A549 treated with dexamethasone at 1 μM for 4 hours (cell line): ENCODE measurements at places on chromosomes 2 and 18. TPM values are rescaled to one million over a fixed set of nuclear protein-coding genes. Genes with fewer than 3 reads are reported as not detected.

Gene CNPPD1
- 35.3 to 42.6 TPM (median 41.4 TPM) in 5 replicates for total RNA-seq

Gene DNAJC5G
- total RNA-seq, result not detected in 5 replicates

Gene SCN7A
- not detected in 5 replicates for total RNA-seq

Gene LYG1
- total RNA-seq, result 0.74 to 1.7 TPM (median 1.2 TPM) in 5 replicates

Gene CNGA3
- 0.03 to 0.09 TPM (median 0.05 TPM) in 4 of 5 replicates, not detected in the other for total RNA-seq

Gene FKBP1B
- total RNA-seq, result 11.6 to 11.9 TPM (median 11.8 TPM) in 5 replicates

Gene ZSCAN30
- total RNA-seq, result 0.63 to 1.0 TPM (median 0.68 TPM) in 5 replicates

Gene TP53I3
- total RNA-seq, result 263 to 323 TPM (median 281 TPM) in 5 replicates
